ENCODE measurements at places on chromosomes 4 and X.

DNA sequence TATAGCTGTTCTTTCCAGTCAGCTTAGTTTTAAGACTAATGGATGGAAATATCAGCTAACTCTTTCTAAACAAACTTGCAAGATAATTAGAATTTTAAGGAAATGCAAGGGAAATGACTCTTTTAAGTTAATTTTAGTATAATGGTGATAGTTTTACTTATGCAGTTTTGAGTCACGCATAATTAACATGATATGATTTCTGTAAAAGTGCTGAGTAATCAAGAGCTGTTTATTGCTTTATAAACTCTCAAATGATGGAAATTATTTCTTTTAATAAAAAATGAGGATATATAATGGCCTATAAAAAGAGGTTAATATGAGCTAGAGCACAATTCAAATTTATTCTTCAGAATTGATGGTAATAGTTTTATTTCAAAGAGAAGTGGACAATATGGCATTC lies 385.9 kb downstream of the GLUD2 start:
- DNase-seq: no peak

DNA sequence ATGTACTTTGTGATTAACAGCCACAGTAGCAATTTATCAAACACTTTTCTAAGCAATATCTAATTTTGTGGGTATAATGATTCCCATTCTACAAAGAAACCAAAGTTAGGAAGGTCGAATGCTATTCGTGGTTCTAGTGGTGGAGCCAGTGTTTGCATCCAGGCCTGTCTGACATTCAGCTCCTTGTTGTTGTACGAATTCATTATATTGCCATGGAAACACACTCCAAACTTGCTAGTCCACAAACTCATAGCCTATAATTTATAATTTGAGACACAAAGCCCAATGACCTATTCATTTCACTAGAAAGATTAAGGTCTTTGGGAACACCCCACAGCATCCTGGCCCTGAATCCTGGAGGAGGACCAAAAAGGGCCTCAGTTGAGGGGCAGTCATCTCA lies 52.0 kb upstream of the FRAS1 start:
- no peak for DNase-seq

- no peak for DNase-seq
These were observed 9.6 kb upstream of the THOC2 start for GRCh38 chrX:123742440-123742839.

GRCh38 chrX:21798677-21799219 lies 40.7 kb upstream of the MBTPS2 start:
- DNase-seq: no peak

DNA sequence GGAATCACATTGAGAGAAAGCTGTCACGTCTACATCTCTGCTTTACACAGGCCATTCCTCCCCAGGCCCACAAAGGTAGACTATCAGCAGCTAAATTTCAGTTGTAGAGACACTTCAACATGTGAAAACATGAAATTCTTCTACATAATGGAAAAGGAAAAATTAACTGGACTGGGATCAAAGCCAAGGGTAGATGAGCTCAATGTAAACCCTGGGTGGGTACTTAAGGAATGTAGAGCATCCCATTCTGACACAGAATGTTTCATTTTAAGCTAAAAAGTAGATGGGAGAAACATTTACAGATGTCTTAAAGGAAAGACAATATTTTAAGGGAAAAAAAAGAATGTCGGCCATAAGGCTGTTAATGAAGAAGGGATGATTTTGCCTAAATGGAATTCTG lies 51.3 kb upstream of the NPNT start:
- peak; percentile 3 for DNase-seq

- DNase-seq: no peak
These were observed 766.7 kb upstream of the TENM3 start for GRCh38 chr4:181476508-181476890.
